Camera-type eye (tissue), 1 donor: ENCODE measurements at places on chromosomes 5 and 9. TPM values are rescaled to one million over a fixed set of nuclear protein-coding genes. Genes with fewer than 3 reads are reported as not detected.

The ISOC1 gene
- 67.3 TPM for total RNA-seq

The LECT2 gene
- total RNA-seq, result not detected

The CDKN2B gene
- total RNA-seq, result 6.2 TPM

The KCNN2 gene
- total RNA-seq, result 7.7 TPM

The POC5 gene
- 20.4 TPM for total RNA-seq

The PCDHA6 gene
- 5.6 TPM for total RNA-seq

The MLANA gene
- 27.2 TPM for total RNA-seq

The SPINK6 gene
- total RNA-seq, result not detected

The CKS2 gene
- 24.4 TPM for total RNA-seq

The PCDH12 gene
- total RNA-seq, result 8.6 TPM

The C5 gene
- 10.0 TPM for total RNA-seq

The PDE6A gene
- 0.88 TPM for total RNA-seq

The LEAP2 gene
- 1.1 TPM for total RNA-seq

The C9orf50 gene
- total RNA-seq, result 0.71 TPM

The ADAMTS16 gene
- total RNA-seq, result 4.9 TPM

The CEL gene
- total RNA-seq, result 0.77 TPM

The POU5F2 gene
- 8.9 TPM for total RNA-seq

The C5orf63 gene
- total RNA-seq, result 9.1 TPM

The PCDHGB1 gene
- total RNA-seq, result 10.9 TPM

The DMRTA1 gene
- total RNA-seq, result 1.8 TPM
